ENCODE measurements at places on chromosomes 12 and 14. TPM values are rescaled to one million over a fixed set of nuclear protein-coding genes. Genes with fewer than 3 reads are reported as not detected.

DNA sequence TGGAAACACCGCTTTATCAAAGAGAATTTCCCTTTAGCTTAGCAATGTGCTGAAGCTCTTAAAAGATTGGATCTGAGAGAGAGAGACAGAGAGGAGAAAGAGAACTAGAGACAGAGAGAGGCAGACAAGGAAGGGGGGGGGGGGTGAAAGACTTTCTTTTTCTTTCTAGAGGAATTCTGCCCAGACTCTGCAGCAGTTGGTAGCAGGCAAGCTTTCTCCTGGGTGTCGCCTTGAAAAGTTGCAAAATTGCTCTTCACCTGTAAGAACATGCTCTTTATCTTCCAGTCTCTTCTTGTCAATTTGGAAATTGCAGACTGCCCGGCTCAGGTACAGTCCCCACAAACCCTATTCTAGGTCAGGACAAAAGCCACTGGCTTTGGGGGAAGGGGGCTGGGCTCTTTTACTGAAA is 2.9 kb upstream of the OTX2 start:
- DNase-seq: no peak

DNA sequence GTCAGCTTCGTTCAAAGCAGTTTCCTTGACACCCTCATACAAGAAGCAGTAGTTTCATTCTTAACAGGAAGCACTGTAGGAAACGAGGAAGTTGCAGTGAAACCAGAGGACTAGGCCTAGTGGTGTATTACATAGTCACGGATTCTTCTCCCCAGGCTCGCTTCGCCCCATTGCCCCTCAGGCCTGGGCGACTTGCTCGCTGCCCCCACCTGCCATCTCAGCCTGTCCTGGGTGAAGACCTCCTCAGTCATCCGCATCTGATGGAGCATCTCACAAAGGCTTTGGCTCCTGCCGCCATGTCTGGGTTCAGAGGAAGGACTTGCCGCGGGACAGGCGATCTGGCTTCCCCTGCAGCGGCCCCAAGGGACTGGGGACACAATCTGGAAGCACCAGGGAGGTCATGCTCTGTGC is 93.5 kb downstream of the LMNTD1 start:
- no peak for DNase-seq

C14orf132 gene
- total RNA-seq: 91.6 TPM

TPH2 gene
- 1.00 TPM for total RNA-seq

- no peak for DNase-seq
Measured at GRCh38 chr12:49897276-49897675, 6.4 kb downstream of the FAIM2 start.

DNA sequence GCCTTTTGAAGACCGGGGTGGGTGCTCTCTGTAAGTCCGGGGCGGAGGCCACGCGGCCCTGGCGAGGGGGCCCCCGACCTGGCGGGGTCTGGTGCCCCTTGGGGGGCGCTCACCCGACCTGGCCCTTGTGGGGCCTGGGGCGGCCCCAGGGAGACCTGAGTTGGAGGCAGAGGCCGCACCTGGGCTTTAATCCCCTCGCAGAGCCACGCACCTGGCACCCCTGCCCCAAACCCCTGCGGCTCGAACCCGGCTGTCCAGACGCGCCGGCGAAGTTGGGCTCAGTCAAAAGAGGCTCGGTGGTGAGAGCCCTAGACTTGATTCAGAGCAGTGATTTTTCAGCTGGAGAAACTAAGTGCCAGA is 267 bp downstream of the CFAP251 start:
- DNase-seq: no peak

DNA sequence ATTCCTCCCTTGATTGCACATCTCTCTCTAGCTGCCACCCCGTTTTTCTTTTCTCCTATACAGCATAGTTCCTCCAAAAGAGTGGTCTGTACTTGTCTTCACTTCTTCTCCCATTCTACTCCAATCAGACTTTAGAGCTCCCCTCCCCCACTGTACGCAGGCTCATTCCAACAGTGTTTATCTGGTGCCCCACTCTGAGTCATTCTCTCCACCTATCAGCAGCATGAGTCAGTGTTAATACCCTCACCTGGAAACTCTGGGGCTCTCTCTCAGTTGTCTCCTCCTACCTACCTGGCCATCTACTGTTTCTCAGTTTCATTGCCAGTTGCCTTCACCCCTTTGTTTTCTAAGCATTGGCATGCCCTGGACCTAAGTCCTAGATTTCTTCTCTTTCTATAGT is 175.1 kb upstream of the ARHGAP5 start:
- DNase-seq: no peak
